ENCODE measurements at places on chromosomes 11 and 22. TPM values are rescaled to one million over a fixed set of nuclear protein-coding genes. Genes with fewer than 3 reads are reported as not detected.

CASP12 gene
- polyA plus RNA-seq, result not detected

CASP1 gene
- 29.8 TPM for polyA plus RNA-seq

CRYAB gene
- 1.0 TPM for polyA plus RNA-seq

PHLDA2 gene
- polyA plus RNA-seq, result 165 TPM

PGAP2 gene
- polyA plus RNA-seq, result 25.5 TPM

DNA sequence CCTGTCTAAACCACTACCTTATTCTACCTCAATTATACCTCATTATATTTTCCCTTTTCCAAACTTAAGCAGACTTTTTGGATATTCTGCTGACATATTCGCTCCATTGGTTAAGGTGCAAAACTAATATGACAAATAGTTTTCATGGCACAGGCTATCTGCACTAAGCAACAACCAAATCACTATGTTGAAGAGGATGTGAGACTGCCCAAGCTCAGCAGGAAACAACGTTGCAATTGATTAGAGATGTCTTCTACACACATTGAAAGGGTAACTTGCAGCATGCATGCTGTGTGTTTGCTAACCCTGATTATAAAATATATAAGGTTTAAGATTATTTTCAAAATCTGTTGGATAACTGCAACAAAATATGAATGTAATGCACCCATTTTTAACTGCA, 61.6 kb downstream of the STK33 start:
- no peak for DNase-seq

GRCh38 chr11:86196913-86197312, 47.6 kb upstream of the EED start:
- no peak for DNase-seq

DNA sequence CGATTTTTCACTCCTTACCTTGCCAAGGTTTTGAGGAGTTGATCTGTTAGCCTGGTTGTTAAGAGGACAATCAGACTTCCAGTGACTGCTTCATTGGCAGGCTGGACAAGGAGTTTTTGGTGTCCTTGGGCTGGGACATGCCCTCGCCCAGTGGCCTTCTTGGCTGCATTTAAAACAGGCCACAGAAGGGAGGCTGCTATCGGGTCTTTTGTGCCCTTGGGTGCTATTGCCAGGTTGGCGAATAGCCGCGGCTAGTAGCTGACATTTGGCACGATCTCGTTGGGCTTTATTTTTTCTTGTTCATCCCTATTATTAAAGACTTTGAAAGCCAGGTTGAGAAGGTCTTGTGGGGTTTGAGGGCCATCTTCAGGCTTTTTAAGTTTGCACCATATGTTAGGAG, 99.4 kb downstream of the ELP4 start:
- DNase-seq, result no peak

- DNase-seq, result peak; percentile 11
These were observed 263.8 kb downstream of the LUZP2 start for GRCh38 chr11:24760681-24761080.

DNA sequence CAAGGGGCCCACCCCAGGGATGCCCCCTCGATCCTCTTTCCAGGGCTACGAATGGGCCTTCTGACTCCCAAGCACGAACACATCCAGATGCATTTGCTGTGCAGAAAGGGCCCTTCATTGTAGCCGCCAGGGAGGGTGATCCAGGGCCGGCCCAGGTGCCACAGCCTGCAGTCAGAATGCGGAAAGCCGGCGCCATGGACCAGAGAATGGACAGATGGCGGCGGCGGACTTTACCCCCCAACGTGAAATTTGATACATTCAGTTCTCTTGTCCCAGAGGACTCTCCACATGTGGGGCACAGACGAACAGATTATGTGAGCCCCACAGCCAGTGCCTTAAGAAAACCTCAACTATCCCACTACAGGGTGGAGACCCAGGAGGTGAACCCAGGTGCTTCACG, 87.2 kb downstream of the KIAA1671 start:
- DNase-seq, result no peak

DNA sequence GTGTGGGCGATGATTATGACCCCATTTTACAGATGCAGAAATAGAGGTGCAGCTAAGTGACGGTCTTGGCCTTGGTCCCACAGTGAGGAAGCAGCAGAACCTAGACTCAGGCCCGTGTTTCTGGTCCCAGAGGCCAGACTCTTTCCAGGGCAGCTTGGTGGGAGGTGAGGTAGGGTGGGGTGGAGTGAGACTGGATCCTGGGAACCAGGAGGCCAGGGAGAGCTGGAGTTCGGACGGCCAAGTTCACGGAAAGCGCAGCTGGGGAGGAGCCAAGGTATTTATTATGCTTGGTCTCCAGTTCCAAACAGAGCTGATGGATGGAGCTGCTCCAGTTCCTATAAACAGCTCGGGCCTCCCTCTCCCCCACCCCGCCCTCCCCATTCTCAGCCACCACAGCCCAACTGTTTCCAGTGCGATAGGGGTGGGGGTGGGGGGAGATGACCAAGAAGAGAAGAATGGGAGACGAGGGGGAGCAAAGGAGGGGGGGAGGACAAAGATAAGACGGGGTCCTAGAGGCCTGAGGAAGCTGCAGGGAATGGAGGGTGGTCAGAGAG, 16.2 kb downstream of the LRRC32 start:
- no peak for DNase-seq

GRCh38 chr11:77267962-77268361, 33.5 kb downstream of the GDPD4 start:
- peak; percentile 89 for DNase-seq

- DNase-seq, result no peak
These were observed 78.9 kb downstream of the FLI1 start for GRCh38 chr11:128772814-128773213.

- no peak for DNase-seq
These were observed 11.1 kb downstream of the C11orf96 start for GRCh38 chr11:43953521-43953920.

GRCh38 chr22:19358703-19359553, 67.4 kb upstream of the CLTCL1 start:
- no peak for DNase-seq

GRCh38 chr11:47551086-47551485, 1.8 kb downstream of the CELF1 start:
- DNase-seq, result no peak

DNA sequence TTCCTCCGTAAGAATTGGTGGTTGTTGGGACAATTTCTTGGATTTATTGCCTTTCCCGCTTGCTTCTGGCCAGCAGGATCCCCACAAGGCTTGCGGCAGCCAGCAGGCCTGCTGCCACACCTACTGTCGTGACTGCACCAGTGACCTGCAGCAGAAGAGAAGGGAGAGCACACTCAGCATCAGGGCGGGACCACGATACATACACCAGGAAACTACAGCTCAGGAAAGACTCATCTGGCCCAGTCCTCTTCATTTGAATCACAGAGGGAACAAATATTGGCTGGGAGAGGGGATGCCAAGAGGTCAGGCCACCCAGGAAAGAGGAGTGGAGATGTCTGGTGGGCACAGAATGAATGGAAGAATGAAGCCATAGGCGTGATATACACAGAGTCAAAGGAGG, 10.3 kb downstream of the PLAAT2 start:
- DNase-seq, result no peak

DNA sequence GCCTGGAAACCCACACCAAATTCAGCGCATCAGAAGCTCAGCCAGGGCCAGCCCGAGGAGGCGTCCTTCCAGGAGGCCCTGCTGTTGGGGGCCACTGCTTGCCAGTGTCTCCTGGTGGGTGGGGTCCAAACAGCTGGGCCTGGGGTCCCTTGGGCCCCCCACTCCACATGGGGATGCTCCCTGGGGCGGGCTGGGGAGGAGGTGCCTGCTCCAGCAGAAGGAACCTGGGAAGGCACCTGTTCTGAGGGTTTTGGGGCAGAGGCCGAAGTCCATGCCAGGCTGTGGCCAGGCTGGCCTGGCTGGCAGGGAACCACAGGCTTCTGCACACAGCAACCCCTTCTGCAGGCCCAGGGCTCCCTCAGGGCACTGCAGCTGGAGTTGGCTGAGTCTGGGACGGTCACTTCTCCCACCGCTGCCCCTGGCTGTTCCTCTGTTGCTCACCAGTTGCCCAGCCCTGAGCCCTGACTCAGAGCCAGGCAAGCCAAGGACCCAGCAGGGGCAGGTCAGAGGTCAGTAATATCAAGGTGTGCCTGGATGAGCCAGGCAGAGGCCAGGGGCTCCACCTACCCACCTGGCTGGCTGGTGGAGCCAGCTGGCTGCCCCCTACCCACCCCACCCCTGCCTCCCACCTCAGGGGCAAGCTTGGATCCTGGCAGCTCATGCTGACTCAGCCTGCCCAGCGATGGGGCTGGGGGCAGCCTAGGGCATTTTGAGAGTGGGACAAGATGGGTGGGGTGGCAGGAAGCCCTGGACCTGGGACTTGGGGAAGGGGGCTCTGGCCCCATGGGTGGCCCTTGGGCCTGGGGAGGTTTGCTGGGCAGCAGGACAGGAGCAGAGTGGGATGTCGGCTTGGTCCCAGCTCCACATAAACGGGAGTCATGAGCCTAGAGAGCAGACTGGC, 12.0 kb upstream of the PHLDA2 start:
- no peak for DNase-seq

- DNase-seq, result no peak
These were observed 5.2 kb downstream of the RASSF7 start for GRCh38 chr11:565921-566509.

GRCh38 chr22:19341500-19341899, 50.0 kb upstream of the CLTCL1 start:
- no peak for DNase-seq

DNA sequence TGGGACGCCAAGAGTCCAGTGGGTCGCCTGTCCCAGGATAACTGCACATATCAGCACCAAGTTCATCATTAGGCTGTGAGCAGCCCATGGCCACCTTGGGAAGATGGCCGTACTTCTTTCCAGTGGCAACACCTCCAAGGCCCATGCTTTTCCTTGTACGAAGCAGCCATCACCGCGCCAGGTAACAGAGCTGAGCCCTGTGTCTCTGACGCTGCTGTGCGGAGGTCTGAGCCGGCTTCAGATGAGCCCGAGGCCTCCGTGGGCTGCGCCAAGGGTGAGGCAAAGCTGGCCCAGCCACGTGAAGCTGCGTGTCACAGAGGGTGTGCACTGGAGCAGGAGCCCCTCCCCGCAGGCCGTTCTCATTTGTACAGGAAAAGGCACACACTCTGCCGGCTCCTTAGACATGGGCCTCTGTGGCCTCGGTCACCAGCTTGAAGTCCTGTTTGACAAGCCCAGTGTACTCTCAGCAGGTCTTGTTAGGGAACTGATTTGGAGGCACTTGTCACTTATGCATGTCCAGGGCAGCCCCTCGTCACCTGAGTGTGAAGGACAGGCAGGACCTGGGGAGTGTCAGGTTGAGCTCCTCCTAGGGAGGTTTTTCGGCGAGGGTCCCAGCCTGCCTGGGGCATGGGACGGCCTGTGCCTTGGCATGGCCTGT, 401.5 kb downstream of the TBC1D22A start:
- DNase-seq, result no peak

GRCh38 chr11:1845561-1846452, 7.0 kb downstream of the TNNI2 start:
- DNase-seq, result no peak
